ENCODE measurements at places on chromosomes 3 and 15. TPM values are rescaled to one million over a fixed set of nuclear protein-coding genes. Genes with fewer than 3 reads are reported as not detected.

GRCh38 chr15:42092398-42093318 is 1.7 kb downstream of the PLA2G4D start:
- DNase-seq, result peak; percentile 38

NOX5 gene
- total RNA-seq, result 0.27 TPM

GRCh38 chr3:144831955-144832716 is 860.5 kb downstream of the DIPK2A start:
- DNase-seq, result no peak

DNA sequence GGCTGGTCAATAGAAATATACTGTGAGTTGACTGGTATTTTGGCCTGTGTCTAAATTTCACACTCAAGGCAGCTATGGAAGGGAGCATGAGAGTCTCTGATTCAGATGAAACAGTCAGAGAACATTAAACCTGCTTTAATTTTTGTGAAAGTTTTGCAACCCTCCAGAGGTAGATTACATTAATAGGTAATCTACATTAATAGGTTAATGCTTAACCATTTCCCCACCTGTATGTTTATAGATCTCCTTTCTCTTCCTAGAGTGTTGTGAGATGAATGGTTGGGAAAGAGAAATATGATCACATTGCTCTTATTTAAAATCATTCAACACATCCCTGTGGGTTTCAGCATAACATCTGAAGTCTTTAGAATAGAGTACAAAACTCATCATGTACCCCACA is 586.9 kb upstream of the DPPA4 start:
- DNase-seq, result no peak

GRCh38 chr3:55486101-55486856 is 827 bp downstream of the WNT5A start:
- DNase-seq, result peak; percentile 60

- DNase-seq, result no peak
These were observed 17.9 kb upstream of the CSTA start for GRCh38 chr3:122307094-122307687.

LDHAL6B gene
- not detected for total RNA-seq

ATP13A5 gene
- total RNA-seq, result not detected

- DNase-seq, result no peak
These were observed 40.4 kb downstream of the TM2D3 start for GRCh38 chr15:101611580-101612299.

DNA sequence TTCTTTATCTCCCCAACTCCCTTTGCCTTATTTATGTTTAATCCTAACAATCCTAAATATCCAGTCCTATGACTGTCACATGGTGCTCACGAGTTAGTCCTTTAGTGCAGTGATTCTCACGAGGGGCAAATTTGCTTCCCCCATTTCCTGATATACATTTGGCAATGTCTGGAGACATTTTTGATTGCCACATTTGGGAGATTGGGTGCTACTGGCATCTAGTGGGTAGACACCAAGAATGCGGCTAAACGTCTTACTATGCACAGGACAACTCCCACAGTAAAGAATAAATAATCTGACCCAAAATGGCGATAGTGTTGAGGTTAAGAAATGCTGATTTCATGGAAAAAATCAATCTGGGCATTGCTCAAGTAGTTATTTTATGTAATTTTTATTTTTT is 466.5 kb downstream of the ROBO2 start:
- DNase-seq, result no peak

Measured in fibroblast of the aortic adventitia (primary cell).